Activated CD8-positive, alpha-beta T cell treated with anti-CD3 and anti-CD28 coated beads, Interleukin-2, amount 10 ng/mL, durations not matched to agents 7 days and 5 days (primary cell): ENCODE measurements at places on chromosomes 4 and X.

- DNase-seq: no peak
Observed at GRCh38 chr4:160450876-160451275, 1348.0 kb downstream of the RAPGEF2 start.

DNA sequence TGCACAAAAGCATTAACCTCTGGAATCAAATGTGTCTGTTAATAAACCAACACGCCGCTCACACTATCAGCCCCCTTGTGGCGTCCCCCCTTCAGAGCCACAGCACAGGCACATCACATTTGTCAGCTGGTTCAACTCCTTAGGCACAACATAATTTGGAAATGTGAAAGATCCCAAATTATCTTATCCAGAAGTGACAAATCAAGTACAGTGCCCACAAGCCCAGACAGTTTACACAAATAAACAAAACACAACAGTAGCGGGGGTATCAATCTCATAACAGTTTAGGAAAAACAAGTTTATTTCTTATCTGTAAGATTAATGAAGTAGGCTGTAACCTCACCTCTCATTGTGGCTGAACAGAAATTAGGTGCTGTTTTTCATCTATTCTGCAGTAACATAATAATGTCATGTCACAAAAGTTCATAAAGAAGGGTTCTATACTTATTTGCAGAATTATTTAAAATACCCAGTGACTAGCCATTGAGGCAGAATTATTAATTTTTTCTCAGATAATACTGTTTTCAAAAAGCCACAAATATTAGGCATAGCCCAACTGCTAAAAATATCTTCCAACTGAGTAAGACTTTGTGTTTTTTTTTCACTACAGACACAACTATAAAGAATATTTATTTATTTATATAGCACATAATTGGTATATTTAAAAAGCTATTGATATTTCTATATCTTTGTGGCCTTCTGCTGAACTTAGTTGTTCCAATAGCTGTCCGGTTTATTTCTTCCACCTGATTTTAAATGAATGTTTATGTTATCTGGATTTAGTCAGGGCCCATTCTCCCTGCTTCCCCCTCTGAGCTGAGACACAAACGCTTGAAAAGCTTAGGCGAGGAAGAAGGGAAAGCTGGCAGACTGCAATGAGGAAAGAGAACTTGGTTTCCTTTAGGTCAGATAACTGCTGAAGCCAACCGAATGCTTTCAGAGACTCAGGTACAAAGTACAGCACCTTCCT, 214.7 kb downstream of the QDPR start:
- DNase-seq: no peak

DNA sequence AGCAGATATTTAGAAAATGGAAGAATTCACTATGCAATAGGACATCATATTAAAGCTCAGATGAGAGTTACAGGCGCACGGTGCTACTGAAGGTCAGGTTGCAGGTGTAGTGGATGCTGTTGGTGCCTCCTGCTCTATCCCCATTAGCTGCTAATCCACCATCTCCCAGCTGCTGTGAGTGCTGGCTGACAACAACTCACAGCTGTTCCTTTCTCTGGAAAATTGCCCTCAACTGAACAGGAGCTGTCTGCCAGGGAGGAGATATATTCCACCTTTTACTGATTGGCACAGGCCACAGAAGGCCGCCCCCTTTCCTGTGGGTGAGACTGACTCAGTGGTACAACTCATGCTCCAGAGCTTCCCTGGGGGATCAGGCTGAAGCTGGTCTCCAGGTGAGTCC, 48.7 kb downstream of the UCHL1 start:
- DNase-seq: no peak

GRCh38 chrX:83535417-83536196, 27.5 kb downstream of the POU3F4 start:
- no peak for DNase-seq

DNA sequence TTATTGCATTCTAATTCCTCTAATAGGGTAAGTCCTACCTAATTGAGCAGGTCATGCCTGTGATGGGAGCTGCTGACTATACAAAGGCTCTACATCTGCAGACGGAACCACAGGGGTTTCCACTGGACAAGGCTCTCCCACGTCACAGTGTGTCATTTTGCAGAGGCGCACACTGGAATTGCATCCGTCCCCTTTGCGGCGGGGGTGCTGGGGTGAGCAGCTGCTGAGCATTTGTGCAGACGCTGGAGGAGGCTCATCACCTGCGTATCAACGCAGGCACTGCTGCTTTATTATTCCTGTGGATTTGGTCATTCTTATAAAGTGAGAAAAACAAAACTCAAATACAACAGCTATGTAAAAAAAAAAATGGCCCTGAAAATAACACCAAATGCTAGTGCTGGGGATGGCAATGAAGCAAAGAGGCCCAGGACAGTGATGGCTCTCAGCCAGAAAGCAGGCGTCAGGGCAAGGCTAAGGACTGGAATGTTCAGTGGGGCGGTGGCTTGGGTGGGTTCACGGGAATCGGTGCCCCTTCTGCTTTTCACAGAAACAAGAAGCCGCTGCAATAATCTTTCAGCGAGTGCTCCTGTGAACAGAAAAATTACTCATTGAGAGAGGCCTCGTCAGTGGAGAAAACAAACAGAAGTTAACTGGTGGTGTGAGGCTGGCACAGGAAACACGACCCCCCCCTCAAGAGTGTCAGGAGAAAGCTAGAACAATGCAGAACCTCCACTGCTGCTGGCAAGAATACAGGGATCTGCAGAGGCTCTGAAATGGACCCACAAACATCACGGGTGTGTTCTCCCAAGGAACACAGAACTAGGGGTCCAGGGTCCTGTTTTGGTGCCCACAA, 67.8 kb downstream of the GATB start:
- DNase-seq: no peak

GRCh38 chr4:42845586-42845985, 46.9 kb upstream of the GRXCR1 start:
- DNase-seq: no peak

DNA sequence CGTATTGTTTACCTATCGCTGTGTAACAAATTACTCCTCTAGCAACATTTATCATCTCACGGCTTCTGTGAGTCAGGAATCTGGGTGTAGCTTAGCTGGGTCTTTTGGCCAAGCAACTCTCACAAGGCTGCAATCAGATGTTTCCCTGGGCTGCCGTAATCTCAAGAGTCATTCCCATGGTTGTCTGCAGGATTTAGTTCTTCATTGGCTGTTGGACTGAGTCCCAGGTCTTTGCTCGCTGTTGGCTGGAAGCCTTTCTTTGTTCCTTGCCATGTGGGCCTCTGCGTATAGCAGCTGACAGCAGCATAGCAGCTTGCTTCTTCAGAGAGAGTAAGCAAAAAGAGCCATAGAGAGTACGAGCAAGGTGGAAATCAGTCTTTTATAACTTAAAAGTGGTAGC, 16.8 kb downstream of the POLR2B start:
- no peak for DNase-seq

DNA sequence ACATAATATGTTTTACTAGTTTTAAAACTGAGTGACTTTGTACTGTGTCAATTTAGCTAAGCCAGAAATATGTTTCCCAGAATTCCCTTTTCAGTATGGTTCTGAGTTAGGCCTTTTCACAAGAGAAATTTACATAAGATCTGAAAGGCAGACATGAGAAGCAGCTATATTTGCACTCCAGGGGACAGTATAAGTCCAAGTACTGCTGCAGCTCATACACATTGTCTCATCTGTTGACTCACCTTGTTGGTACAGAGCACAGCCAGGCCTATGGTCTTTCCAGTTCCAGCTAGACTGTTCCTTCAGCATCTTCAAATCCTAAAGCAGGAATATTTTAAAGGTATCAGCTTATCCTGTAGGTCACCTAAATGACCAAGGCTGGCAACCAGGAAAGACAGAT, 53.5 kb downstream of the BMP3 start:
- DNase-seq: no peak

GRCh38 chr4:77500801-77501200, 104.8 kb upstream of the CXCL13 start:
- DNase-seq: no peak

DNA sequence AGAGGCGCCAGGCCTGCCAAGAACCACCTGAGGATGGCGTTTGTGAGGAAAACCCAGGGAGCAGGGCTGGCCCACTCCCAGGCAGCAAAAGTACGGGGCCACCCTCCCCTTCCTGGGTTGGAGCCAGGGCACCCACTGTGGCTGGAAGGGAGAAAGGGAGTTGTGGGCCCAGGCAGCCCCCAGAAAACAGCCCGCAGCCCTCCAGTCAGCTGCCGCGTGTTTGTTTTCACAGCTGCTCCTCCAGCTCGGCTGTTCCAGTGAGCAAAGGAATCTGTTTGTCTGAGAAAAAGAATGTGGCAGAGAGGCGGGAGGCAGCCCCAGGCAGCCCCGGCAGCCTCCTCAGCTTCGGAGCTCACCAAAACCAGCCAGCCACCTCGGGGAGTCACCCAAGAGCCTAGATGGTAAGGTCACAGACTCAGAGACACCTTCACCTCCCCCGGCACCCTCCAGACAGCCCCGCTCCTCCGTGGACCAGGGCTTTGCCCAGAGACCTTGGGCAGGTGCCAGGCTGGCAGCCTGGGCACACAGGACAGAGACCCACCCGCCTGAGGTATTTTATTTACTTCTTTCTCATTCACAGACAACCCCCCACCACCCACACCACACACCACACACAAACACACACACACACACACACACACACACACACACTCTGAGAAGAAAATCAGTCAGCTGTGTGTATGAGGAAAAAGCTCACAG, 338.1 kb downstream of the BCOR start:
- DNase-seq: no peak

DNA sequence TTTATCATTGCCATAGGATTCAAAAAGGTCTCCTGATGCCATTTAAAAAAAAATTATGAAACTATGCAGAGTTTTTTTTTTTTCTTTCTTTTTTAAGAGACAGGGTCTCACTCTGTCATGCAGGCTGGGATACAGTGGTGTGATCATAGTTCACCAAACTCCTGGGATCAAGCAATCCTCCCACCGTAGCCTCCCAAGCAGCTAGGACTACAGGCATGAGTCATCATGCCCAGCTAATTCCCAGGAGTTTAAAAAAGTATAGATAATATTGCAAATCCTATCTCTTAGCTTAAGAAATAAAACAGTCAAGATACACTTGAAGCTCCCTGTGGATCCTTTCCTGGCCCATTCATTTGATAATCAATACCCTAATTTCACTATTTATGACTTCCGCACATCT, 58.6 kb upstream of the PRSS48 start:
- DNase-seq: no peak

- DNase-seq: no peak
Observed at GRCh38 chr4:71634364-71634763, 149.5 kb downstream of the GC start.

- DNase-seq: no peak
Observed at GRCh38 chr4:166169111-166169510, 296.1 kb downstream of the TLL1 start.

DNA sequence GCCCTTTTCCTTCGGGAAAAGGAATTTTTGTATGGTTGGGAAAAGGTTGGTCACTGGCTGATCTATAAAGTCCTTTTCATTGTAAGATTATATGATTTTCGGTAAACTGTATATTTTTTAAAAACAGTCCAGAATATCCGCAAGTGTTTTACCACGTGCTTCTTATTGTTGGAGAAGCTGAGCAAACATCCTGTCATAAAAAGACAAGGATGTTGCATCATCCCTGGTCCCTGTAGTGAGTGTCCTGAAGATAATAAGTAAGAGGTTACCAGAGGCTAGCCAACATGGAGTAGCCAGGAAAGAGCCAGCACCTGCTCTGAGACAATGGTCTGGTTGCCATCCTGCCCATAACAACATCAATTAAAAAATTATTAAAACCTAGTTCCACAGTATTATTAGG, 5.1 kb downstream of the CXCL9 start:
- no peak for DNase-seq

DNA sequence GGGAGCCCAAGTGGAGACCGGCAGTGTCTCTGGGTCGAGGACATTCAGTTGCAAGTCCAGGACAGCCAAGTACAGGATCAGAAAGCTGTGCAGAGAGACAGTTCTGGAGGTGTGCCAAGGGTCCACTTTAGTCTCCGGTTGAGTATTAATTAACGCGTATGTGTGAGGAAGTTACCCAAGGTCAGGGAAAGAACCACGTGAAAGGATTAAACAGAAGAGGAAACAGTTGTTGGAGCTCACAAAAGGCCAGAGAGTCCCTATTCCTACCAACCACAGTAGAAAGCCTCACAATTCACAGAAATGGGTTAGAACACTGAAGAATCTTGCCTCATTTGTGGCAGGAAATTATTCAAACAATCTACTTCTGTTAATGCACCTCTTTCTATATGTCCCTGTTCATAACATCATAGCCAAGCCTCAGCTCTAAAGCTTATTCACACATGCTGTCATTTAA, 17.9 kb upstream of the NSUN7 start:
- DNase-seq: peak; percentile 28

DNA sequence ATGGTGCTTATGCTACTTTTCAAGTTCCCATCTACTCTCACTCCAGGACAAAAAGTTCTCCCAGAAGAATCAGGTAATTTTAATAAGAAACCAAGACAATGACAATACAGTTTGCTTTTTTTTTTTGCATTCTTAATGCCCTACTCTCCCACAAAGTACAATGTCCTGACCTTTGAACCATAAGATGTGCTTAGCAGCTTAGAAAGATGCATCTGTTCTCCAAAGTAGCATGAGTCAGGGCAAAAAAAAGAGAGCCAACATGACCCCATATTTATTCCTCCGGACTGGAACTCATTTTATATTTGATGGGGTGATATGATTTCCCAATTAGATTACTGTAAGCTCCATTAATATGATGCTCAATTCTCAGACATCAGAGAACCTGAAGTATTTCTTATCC, 16.5 kb upstream of the PDCL2 start:
- no peak for DNase-seq

GRCh38 chr4:134540588-134540987, 339.0 kb upstream of the PABPC4L start:
- no peak for DNase-seq

- DNase-seq: no peak
Observed at GRCh38 chrX:110341189-110342035, 17.2 kb upstream of the RTL9 start.

- no peak for DNase-seq
Observed at GRCh38 chr4:66273110-66273509, 602.8 kb upstream of the EPHA5 start.

- DNase-seq: no peak
Observed at GRCh38 chr4:14452001-14452400, 550.3 kb upstream of the CPEB2 start.

DNA sequence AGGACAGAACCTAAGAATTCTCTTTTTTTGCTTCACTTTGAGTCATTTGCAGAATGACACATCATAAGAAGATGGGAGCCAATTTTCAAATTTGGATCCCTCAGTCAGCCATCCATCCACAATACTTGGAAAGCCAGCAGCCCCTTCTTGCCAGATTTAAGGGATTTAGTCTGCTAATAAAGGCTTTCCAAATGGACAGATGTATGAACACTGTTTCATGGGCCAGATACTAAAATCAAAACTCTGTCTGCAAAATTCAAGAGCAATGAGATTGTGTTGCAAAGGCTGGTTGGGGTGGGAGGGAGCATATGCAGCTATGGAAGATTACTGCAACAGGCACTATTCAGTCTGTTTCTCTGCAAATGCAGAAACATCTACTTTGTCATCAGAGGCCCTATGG, 37.7 kb upstream of the KCNIP4 start:
- no peak for DNase-seq
